Stimulated activated CD4-positive, alpha-beta T cell treated with anti-CD3 and anti-CD28 coated beads, Interleukin-1b, Interleukin-23, amount 100 ng/mL, for 4 hours (primary cell): ENCODE measurements at places on chromosomes 2 and 18.

DNA sequence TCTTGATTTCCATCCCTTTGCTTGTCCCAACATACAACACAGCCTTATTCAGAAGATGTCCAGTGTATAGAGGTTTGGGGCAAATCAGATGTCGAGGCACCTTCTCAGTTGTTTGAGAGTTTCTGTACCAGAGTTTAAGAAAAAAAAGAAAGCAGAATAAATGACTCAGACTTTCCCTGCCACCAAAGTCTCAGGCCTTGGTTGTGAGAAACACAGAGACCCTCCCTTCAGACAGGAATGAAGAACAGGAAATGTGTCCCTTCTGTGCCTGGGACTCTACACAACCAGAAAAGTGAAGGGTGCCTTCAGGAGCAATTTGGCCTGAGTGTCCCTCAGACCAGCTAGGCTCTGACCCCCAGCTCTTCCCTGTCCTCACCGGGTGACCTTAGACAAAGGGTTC lies 37.3 kb upstream of the REL start:
- no peak for DNase-seq

DNA sequence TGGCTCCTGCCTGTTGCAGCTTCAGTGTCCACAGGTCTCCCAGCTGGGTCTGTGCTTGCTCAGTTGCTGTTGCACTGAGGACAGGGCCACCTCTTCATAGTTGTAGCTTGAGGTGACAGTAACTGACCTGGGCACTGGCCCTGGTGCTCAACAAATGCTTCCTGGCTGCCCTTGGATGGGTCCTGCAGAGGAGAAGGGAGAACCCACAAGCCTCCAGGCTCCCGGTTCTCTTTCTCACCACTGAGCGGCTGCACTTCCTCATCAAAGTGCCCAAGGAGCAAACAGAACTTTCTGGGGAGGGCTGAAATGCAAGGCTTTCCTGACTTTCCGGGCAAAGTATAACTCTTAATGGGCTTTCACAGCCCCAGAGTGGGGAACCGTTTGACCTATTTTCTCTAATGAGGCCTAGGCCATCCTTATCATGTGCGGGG lies 38.7 kb downstream of the LCT start:
- DNase-seq: no peak

DNA sequence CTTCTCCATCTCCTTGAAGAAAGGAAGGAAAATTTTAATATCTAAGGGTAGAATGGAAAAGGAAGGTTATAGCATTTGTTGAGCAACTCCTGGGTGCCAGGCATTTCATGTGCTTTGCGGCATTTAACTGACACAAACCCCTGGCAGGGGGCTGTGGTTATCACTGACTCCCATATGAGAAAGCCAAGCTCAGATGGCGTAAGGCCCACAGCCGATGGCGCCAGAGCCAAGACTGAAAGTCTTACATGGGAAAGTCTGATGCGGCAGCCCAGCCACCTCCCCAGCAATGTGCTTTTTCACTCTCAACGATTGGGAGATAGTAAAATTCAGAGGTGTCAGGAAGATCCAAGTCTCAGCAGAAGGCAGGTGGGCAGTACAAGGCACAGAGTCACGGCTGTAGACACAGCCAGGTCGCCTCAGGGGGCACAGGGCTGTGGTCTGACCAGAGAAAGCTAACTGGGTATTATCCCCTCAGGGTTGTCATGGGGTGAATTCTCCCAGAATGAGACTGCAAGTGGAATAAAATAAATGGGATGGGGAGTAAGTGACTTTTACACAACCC lies 324.2 kb upstream of the NCKAP5 start:
- DNase-seq: no peak

DNA sequence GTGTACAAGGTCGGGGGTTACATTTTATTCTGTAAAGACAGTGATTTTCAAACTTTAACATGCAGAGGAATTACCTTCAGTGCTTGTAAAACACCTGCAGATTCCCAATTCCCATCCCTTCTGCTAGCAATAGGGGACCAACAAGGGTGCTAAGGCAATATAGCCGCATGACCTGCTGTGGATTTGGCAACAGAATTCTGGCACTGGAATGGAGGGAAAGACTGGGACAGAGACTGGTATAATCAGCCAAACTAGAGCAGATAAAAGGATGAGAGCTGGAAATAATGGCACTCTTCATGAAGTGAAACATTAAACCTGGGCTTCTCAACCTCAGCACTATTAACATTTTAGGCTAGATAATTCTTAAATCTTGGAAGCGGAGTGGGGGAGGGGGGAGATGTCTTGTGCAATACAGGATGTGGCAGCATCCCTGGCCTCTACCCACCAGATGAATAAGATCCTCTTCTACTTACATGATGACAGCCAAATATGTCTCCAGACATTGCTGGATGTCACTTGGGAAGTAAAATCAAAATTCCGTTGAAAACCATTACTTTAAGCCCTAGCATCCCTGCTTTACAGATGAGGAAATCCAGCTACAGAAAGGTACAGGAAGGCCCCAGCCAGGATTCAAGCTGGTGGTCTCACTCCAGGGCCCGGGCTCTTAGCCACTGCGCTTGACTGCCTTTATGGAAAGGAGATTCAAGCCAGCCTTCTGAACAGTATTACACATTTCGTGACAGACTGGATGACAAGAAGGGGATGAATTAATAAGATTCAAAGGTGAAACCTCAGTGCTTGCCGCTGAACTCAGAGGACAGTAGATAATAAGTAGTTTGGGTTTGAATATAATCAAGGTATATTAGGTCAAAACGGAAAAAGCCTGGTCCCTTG lies 1.7 kb downstream of the EVA1A start:
- DNase-seq: no peak

GRCh38 chr2:189152483-189152882 lies 27.1 kb downstream of the COL5A2 start:
- no peak for DNase-seq

GRCh38 chr2:236745420-236746210 lies 176.0 kb downstream of the ACKR3 start:
- DNase-seq: no peak
